ENCODE measurements at places on chromosomes 7 and 10. TPM values are rescaled to one million over a fixed set of nuclear protein-coding genes. Genes with fewer than 3 reads are reported as not detected.

CPA5 gene
- total RNA-seq: 0.12 TPM

CRPPA gene
- total RNA-seq: 1.2 TPM

ACSL5 gene
- 0.30 TPM for total RNA-seq

HSPA14 gene
- total RNA-seq: 7.6 TPM

C10orf67 gene
- total RNA-seq: not detected

CYP2C9 gene
- not detected for total RNA-seq

GIMAP7 gene
- 0.12 TPM for total RNA-seq

CHAT gene
- not detected for total RNA-seq

Data from smooth muscle cell of the coronary artery (primary cell).